Hepatocyte (in vitro differentiated cells): ENCODE measurements at places on chromosomes 3 and 15. TPM values are rescaled to one million over a fixed set of nuclear protein-coding genes. Genes with fewer than 3 reads are reported as not detected.

DNA sequence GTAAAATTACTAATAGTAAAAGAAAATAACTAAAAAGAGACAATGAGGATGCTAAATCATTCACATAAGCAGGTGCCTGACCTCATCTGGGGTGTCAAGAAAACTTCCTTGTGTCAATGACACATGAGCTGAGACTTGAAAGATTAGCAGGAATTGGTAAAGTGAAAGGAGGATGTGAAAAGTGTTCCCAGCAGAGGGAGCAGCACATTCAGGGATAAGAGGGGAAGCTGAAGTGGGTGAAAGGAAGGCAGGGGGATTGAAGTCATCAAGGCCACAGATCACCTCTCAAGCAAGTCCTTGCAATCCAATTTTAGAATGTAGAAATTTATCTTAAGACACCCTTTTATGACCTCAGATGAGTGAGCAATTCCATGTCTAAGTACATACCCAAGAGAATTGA is 60.2 kb upstream of the ACP3 start:
- DNase-seq: peak; percentile 69

DNA sequence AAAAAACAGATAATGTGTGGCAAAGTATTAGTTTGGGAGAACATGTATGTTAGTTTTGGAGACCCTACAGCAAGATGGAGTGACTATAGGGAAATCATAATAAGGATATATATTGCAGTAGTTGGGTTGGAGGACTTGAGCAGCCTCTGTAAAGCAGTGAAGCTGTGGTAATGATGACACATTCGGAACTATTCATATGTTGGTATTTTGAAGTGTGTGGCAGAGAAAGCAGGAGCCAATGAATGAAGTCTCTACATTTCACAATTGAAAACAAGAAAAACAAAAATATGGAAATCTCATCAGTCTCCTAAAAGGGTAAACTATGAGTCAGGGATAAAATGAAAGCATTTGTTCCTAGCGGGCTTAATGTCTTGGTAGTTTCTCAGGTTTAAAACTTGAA is 645.9 kb downstream of the OTOL1 start:
- no peak for DNase-seq

GRCh38 chr3:72721683-72722381 is 126.4 kb downstream of the SHQ1 start:
- no peak for DNase-seq

GRCh38 chr3:66827726-66828125 is 170.4 kb upstream of the KBTBD8 start:
- no peak for DNase-seq

GRCh38 chr3:147360646-147361453 is 45.5 kb downstream of the ZIC4 start:
- DNase-seq: peak; percentile 29

DNA sequence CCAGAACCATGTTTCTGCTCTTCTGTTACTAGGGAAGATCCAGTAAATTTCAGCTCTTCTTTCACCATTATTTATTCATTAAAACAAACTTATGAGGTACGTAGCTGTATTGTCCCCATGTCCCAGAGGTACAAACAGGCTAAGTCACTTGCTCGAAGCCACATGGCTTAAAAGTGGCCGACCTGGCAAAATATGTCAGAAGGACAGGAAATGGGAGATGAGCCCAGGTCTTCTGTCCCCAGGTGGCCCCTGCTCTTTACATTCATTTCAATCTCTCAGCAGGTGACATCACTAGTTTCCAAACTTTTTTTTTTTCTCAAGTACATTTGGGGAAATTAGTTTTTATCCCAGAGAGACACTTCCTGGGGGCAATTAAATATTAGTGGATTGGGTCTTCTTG is 34.1 kb upstream of the LPP start:
- DNase-seq: no peak

The GRAMD1C gene
- 0.57 and 0.97 TPM in 2 replicates for polyA plus RNA-seq

The MED12L gene
- polyA plus RNA-seq: 0.07 and 1.9 TPM in 2 replicates
